ENCODE measurements at places on chromosomes 16 and 17.

DNA sequence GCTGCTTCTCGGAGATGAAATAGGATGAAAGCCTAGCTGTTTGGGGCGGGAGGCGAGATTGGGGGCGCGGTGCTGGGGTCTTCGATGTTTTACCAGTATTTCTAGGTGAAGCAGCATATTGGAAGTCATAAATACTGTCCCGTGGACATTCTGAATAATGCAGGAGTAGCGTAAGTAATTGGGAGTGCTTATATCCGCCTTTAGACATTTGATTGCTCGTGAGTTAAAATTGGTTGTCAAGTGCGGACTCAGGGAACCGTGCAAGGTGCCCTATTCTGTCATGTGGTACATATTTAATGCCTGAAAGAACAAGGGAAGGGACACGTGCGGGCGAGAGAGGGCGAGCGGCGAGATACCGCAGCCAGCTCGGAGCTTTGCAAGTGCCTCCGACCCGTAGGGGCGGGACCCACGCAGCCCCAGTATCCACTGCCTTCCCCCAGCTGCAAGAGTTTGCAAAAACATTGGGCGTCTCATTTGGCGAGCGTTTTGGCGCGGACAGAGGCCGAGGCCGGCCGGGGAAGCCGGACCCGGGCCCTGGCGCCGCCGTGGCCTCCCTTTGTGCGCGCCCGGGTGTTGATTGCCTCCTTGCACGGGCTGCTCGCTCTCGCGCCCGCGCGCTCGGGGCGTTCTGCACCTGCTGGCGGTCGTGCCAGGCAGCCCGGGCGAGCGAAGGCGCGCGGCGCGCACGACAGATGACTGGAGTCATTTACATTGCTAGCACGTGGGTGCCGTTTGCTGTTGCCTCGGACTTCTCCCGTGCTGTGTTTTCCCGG, 849.8 kb upstream of the RBFOX1 start:
- no peak for DNase-seq

DNA sequence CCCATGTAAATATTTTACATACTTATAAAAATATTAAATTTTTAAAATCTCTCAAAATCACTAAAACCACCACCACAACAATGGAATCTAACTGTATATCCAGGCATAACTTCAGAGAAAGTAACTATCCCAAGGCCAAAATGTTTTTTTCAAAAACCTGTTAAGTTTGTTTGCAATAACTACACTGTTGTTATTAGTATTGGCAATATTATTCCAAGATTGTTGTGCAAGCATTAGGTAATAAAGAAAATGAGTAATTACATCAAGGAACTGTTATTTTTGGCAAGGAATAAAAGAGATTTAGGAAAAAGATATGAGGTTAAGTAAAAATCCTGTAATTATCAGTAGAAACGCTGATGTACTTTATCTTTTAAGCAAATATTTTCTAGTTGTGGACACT, 3.4 kb upstream of the KRTAP4-12 start:
- DNase-seq: no peak

GRCh38 chr16:49608779-49609178, 235.2 kb downstream of the C16orf78 start:
- DNase-seq: peak; percentile 56

GRCh38 chr16:1449201-1449788, 4.9 kb upstream of the CCDC154 start:
- no peak for DNase-seq

DNA sequence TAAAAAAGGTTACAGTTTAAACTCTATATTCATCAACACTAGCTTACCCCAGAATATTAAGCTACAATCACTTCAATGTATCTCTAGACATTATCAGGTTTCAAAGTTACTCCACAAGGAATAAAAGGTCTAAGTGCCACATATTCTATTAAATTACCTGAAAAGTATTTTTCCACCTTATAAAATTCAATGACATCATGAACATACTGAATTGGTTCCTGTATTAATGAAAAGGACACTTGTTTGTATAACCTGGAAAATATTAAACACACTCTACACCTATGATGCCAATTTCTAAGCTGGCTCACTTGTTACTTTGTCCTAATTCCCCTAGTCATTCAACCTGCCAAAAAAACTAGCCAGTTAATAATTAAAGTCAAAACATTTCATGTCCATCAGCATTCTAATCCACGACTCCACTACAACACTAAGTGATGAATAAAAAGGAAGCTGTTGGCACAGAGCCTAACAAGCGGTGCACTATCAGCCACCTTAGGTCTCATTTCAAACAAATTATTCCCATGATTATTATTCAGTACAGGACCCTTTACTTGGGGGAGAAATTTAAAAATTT, 12.2 kb downstream of the MED13 start:
- no peak for DNase-seq

DNA sequence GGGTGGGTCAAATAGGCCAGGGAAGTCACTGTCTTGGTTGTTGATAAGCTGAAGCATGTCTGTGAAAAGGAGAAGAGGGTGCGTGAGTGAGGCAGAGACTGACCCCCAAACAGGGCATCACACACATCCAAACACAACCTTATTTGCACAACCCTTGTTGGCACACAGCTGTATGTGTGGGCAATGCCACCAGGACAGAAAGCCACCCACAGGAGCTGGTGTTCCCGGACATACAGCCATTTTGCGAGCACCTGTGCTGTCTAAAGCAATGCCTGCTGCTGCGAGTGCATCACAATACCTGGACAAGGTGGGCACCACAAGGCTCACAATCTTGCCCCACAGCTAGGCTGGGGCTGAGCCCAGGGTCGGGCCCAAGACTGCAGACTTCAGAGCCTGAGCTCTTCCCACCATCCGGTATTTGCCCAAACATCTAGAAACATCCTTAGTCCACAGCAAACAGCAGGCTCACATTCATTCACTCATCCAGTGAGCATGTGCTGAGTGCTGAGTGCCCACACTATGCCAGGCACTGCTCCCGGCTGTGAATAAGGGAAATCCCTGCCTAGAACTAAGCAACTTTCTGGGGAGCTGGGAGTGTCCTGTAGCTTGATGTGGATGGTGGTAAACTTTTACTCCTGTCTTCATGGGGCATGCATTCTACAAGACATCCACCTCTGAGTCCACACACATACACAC, 16.2 kb downstream of the SREBF1 start:
- DNase-seq: no peak

DNA sequence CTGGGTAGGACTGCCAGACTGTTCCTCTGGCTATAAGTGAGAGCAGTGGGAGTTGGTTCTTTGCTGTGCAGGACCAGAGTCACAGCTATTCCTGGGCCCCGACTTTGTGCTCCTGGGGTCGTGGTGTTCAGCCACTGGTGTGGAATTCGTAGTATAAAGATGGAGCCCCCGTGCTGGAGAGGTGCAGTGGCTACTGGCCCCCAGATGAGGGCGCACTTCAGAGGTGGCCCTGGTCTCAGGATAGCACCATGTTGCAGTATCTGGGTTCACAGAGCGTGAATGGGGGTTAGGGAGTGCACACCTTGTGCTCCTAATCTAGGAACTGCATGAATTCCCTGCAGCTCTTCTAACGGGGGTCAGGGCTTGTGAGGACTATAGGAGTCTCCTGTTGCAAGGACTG, 21.1 kb downstream of the TANC2 start:
- no peak for DNase-seq

Data from NCI-H524 (cell line).